Natural killer cell (primary cell): ENCODE measurements at places on chromosomes 7 and 10. TPM values are rescaled to one million over a fixed set of nuclear protein-coding genes. Genes with fewer than 3 reads are reported as not detected.
A peak's percentile ranks its signal among the peaks of the same experiment; 100 is the strongest.

Gene GDF2
- not detected for total RNA-seq

Gene CPXM2
- total RNA-seq = not detected

DNA sequence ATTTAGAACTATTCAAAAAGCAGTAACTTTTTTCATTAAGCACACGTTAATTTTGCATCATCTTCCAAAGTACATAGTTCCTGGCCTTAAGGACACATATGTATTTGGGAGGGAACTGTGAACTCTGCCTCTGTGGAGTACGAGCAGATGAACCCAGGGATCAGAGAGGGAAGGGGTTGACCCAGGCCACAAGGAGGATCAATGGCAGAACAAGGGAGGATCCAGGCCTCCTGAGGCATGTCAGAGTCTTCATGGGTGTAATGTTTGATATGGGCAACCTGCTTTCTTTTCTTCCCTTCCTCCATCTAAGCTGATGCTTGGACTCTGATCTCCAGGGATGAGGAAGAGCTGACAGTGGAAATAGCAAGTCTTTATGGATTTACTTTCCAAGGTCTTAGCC lies 164.0 kb downstream of the SH2D4B start:
- no peak for DNase-seq

DNA sequence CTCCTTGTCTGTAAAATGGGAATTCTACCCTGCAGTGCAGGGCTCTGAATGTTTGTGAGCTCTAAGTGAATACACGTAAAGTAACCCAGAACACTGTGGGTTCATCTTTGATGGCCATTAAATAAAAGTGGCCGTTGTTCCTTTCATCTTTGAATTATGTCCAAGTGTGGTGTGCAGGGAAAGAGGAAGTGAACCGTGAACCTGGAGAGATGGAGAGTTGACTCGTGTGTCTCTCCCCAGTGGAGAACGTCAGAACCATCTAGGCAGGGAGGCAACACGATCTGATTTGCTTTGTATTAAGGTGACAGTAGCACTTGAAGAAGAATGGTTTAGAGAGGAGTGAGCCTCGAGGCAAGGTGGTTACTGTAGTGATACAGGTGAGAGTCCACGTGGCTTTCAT lies 93.5 kb upstream of the GJD4 start:
- no peak for DNase-seq

Gene GHRHR
- not detected for total RNA-seq

Gene TMEM196
- not detected for total RNA-seq

DNA sequence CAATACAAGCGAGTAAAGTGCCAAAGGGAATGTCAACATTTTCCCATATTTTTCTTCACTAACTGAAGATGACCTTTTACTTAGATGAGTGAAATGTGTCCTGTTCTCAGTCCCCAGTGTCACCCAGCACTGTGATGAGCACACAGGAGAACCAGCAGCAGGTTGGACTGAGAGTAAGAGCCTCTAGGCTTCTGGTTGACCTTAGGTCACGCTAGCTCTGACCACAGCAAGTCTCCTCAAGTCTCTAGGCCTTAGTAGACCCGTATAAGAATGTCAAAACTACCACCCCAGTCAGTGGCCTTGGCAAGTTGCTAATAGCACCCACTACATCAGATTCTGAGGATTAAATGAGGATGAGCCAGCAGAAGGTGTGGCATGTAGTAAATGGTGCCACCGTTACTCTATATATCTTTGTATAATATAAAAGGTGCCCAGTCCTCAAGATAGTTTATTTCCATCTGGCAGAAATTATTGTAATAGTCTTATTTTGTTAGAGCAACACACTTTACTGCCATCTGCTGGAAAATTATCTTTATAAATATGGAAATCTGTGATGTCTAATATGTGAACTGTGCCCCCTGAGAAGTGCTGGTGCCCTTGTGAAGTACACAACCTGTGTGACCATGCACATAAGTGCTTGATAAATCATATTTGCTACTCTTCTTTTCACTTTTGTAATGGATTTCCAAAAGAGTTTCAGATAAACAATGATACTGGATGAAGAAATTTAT lies 75.7 kb downstream of the SPAG6 start:
- DNase-seq = no peak

DNA sequence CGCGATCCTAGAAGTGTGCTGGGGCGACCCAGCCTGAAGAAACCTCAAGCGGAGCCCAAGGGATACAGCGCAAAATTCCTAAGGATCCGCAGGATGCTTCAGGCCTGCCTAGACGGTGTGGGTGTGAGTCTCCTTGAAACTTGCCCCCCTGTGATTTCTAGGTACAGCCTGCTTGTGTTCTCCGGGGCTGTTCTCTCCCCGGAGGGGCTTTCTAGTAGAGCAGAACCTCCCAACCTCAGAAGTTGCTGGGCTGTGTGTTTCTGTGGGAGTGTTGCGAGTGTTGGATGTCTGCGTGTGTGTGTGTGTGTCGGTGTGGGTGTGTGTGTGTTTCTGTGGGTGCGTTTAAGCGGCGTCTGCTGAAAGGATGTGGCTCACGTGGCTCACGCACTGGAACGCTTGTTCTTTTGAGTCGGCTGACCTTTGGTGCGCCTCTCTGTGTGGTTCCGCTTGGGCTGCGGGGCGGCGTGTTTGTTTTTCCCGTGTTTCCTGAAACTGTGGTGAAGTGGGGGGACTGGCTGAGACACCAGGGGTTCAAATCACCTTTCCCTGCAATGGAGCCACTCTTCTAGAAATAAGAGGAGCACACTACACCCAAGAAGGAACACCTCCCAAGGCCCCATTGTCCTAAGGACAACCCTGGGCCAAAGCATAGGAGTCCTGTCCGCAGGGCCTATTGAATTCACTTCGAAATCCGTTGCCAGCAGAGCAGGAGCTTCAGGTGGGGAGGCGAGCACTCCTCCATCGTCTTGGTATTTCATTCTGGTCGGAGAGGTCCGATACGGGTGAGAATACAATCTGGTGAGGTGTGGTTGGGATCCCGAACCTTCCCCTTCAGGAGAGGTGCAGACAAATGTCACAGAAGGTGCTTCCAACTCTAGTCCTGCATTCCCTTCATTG lies 25.1 kb upstream of the ZNF273 start:
- peak; percentile 32 for DNase-seq

DNA sequence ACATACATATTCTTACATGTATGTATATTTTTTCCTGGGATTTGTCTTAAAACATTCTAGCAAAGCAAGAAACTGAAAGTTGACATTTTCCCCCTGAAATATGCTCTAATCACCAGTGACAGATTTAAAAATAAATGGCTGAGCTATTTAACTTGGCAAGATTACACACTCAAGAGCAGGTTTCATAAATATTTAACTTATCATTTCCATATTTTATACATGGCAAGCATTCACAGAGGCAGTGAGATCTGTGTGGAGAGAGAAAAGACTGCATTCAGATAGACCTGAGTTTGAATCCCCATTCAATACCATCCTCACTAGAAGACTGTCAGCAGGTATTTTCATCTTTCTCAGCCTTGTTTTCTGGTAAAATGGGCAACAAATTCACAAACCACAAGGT lies 1043.0 kb downstream of the NRG3 start:
- no peak for DNase-seq

Gene SPDYE9
- total RNA-seq = not detected

- no peak for DNase-seq
Observed at GRCh38 chr10:113165673-113166072, 215.6 kb downstream of the TCF7L2 start.

DNA sequence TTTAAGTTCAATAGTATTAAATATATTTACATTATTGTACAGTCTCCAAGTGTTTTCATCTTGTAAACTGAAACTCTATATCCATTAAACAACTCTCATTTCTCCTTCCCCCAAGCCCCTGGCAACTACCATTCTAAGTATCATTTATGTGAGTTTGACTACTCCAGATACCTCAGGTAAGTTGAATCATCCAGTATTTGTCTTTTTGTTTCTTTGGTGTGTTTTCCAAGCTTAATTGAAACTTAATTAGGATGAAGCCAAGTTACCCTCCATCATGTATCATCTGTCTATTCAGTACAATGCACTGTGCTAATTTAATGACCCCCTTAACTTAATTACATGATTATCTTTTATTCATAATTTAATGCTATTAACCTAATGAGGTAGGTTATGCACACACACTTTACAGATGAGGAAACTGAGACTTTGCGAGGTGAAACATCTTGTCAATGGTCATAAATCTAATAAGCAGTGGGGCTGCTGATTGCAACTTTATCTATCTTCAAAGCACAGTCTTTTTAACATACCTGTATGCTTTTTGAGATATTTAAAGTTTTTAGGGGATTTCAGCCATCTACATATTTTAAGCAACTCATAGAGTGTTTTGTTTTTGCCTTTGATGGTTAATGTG lies 663 bp downstream of the MACC1 start:
- no peak for DNase-seq

GRCh38 chr10:107072786-107073185 lies 91.7 kb downstream of the SORCS1 start:
- DNase-seq = no peak

DNA sequence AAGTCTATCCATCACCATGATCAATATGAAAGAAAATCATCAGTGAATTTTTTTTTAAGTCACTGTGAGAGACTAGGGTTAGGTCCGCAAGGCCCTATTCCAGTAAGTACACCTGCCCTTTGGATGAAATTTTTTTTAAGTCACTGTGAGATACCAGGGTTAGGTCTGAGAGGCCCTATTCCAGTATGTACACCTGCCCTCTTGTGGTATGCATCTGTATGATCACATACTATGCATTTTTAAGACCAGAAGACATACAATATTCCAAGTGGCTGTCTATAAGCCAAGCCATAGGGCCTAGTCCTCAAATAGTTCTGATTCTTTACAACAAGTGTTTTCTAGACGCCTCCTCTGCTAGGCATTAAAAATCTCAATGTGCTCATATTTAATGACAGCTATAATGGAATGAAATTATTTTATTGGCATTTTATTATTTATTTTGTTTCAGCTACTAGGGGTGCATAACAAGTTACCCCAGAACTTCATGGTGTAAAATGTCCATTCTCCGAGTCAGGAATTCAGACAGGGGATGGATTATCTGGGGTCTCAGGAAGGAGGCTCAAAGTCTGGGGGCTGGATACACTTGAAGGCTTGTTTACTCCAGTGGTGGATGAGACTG lies 53.1 kb downstream of the TEX36 start:
- no peak for DNase-seq

GRCh38 chr7:2032876-2033407 lies 199.8 kb downstream of the MAD1L1 start:
- DNase-seq = no peak

Gene AKR1D1
- total RNA-seq = not detected

- DNase-seq = no peak
Observed at GRCh38 chr7:139054101-139054500, 18.3 kb upstream of the ZC3HAV1L start.

Gene CLRN3
- total RNA-seq = not detected

Gene OGDHL
- not detected for total RNA-seq

DNA sequence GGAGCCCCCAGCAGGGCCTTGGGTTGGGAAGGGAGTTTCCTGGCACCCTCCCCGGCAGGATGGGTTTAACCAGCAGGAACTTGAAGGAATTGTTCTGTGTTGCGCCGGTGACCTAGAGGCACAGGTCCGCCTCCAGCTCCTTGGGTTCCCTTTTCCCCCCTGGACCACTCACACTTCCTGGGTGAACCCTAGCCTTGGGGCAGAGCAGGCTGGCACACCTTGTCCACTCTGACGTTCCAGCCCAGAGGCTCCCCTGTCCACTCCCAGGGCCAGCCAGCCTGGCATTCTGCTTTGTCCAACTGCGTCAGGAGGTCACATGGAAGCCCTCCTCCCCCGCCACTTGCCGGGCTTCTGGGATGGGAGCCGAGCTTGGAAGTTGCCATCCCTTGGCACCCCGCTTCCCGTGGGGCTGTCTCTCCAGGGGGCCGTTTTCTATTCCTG lies 25.8 kb downstream of the TMEM120A start:
- no peak for DNase-seq

Gene ZNF727
- 1.00 TPM for total RNA-seq

Gene ADAP1
- total RNA-seq = 87.2 TPM

Gene ATOH7
- not detected for total RNA-seq

DNA sequence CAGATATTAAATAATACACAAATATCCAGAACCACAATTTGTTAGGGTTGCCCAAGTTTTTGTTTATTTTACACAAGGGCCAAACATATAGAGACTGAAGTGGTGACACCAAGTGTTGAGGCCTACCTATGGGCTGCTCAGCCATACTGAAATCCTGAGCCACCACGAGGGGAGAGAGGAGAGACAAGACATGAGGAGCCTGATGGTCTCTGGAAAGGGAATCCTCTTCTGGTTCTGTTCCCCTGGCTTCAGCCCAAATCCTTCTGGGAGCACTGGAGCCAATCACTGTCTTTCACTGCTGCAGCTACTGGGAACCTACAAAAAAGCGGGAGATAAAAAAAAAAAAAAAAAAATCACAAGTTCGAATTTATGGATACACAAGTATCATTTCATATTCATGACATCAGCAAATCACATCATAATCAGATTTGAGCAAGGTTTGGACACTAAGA lies 1.9 kb downstream of the SKIDA1 start:
- no peak for DNase-seq

GRCh38 chr10:68049289-68050078 lies 25.6 kb downstream of the HERC4 start:
- no peak for DNase-seq

GRCh38 chr10:72274730-72275350 lies 1.1 kb downstream of the DDIT4 start:
- peak; percentile 80 for DNase-seq

- no peak for DNase-seq
Observed at GRCh38 chr10:28652703-28653102, 24.6 kb upstream of the BAMBI start.

GRCh38 chr10:27319752-27320431 lies 79.3 kb upstream of the ACBD5 start:
- peak; percentile 22 for DNase-seq

Gene ACSL5
- total RNA-seq = 71.2 TPM

DNA sequence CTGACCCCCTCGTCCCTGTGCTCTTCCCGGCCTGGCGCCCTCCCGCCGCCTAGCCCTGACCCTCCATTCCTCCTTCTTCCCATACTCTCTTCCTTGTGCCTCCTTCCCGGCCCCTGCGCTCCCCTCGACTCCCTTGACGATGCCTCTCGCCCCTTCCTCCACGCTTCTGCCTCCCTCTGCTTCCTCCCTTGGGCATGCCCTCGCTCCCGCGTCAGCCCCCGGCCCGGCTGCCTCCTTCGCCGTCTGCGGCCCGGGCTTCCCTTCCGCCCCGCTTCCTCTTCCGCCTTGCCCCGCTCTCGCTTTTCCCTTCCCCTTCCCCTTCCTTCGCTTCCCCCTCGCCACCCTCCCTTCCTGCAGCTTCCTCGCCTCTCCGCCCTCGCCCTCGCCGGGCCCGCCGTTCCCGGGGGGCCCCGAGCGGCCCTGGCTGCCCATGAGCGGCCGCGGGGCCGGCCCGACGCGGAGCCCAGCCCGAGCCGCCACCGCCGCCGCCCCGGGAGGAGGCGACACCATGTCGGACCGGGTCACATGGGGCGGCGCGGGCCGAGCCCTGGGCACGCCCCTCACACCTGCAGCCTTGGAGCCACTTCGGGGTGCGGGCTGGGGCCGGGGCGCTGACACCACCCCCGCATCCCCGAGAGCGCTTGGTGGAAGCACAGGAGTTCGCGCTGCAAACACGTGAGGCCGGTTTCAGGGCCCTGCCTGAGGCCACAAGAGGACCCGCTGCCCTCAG lies at the start of gene FBXW4:
Gene FBXW4 (minus strand): TSS at position 497 of the 730 bp plus-strand sequence. CDS start 65 bp downstream, at position 432.
- peak; percentile 64 for DNase-seq

- DNase-seq = no peak
Observed at GRCh38 chr10:132313305-132313704, 5.6 kb upstream of the STK32C start.
